ENCODE measurements at places on chromosomes 7 and 10. TPM values are rescaled to one million over a fixed set of nuclear protein-coding genes. Genes with fewer than 3 reads are reported as not detected.

Gene SMKR1
- not detected for total RNA-seq

Gene LLCFC1
- not detected for total RNA-seq

Gene CLRN3
- not detected for total RNA-seq

Gene TEX47
- not detected for total RNA-seq

Gene KRIT1
- 48.4 TPM for total RNA-seq

Gene CBX3
- 110 TPM for total RNA-seq

Gene CALCR
- total RNA-seq: not detected

Gene NPFFR1
- not detected for total RNA-seq

Gene ADCY1
- total RNA-seq: 0.30 TPM

Gene TFPI2
- total RNA-seq: 649 TPM

Gene LIPK
- not detected for total RNA-seq

Gene POLR1F
- 13.7 TPM for total RNA-seq

Gene TCAF2
- total RNA-seq: 2.4 TPM

Gene PGAM2
- total RNA-seq: not detected

Gene RASA4B
- 2.5 TPM for total RNA-seq

Gene AP4M1
- 40.4 TPM for total RNA-seq

Gene OIT3
- total RNA-seq: under 0.01 TPM

Gene VWA2
- total RNA-seq: not detected

Gene SLC18A3
- not detected for total RNA-seq

Gene ACBD7
- total RNA-seq: 0.30 TPM

Gene KLF14
- total RNA-seq: under 0.01 TPM

Gene FBXW4
- total RNA-seq: 45.4 TPM

Gene CALML3
- not detected for total RNA-seq

Gene NEUROD6
- total RNA-seq: not detected

Gene GTF2IRD1
- 23.2 TPM for total RNA-seq

Gene CLDN4
- total RNA-seq: 0.89 TPM

Gene ANKRD22
- not detected for total RNA-seq

Gene ADAM12
- 360 TPM for total RNA-seq

Gene SEMA4G
- 1.2 TPM for total RNA-seq

Gene VAX1
- total RNA-seq: not detected

Gene PLCE1
- 1.1 TPM for total RNA-seq

Gene KCNH2
- total RNA-seq: 2.7 TPM

Gene WDFY4
- total RNA-seq: not detected

Gene SPDYE2
- not detected for total RNA-seq

Gene SPACDR
- 1.5 TPM for total RNA-seq

Gene CLCN1
- not detected for total RNA-seq

Gene CAV1
- 57.0 TPM for total RNA-seq

Gene POU6F2
- total RNA-seq: not detected

Gene KAZALD1
- total RNA-seq: 3.6 TPM

Gene PBLD
- total RNA-seq: 3.9 TPM

Gene OPALIN
- not detected for total RNA-seq

Gene IL15RA
- 1.5 TPM for total RNA-seq

Gene ADRB1
- not detected for total RNA-seq

Gene FXYD4
- not detected for total RNA-seq

Gene ANXA8L1
- 2.9 TPM for total RNA-seq
